ENCODE measurements at places on chromosomes 7 and 10.
A peak's percentile ranks its signal among the peaks of the same experiment; 100 is the strongest.

- DNase-seq = no peak
These were observed 37.7 kb downstream of the EBF3 start for GRCh38 chr10:129926066-129927055.

DNA sequence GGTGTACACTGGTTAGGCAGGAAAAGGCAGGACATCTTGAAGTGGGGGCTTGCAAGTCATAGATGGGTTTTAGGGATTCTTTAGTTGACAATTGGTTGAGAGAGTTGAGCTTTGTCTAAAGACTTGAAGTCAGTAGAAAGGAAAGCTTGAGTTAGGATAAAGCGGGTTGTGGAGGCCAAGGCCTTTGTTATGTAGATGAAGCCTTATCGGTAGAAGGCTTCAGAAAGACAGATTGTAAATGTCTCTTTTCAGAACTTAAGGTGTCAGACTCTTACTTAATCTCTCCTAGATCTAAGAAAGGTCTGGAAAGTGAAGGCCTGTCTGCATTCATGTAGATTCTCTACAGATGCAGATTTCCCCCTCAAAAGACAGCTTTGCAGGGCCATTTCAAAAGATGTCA lies 177.4 kb downstream of the HECW1 start:
- DNase-seq = no peak

- DNase-seq = no peak
These were observed 311.0 kb upstream of the IMMP2L start for GRCh38 chr7:111873326-111873646.

DNA sequence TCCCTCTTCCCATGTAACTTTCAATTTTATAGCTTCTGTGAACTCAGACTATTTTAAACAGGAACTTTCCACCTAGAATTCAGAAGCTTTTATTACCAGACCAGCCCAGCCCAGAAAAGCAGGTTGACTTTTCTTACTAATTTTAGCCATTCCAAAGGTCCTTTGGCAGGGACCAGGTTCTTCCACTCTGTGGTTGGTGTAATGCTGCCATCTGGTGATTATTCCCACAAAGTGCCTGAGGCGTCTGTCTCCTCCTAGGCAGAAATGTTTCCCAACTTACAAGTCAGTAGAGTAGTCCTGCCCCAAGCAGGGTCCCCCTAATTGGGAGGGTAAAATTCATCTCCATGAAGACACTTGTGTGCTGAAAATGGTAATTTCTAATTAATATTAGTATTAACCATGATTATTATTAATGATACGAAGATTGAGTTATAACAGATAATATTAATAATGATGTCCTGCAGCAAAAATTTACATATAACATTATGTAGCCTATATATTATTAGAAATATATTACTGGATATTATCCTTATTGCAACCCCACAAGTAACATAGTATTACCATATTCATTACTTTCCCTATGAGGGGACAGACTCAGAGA lies 53.0 kb upstream of the PPP1R17 start:
- peak; percentile 20 for DNase-seq

DNA sequence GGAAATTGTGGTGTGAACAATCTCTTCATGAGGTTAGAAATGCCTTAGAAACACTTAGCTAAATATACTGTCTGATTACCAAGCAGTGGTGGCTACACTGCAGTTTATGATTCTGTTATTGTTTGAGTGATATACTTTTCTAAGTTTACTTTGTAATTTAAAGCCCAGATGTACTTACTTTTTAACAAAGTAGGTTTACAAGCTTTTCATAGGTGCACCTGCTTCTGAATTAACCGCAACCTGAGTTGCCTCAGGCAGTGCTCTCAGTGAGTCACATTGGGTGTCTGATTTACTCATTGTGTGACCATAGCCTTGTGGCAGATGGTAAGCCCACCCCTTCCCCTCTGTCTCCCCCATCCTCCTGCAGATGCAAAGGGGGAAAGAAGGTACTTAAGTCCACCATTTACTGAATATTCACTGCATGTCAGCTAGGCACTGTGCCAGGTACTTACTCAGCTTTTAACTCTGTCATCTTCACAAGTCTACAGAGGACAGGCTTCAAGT lies 9.0 kb downstream of the MTURN start:
- DNase-seq = no peak

- no peak for DNase-seq
These were observed 34.3 kb downstream of the LRRC18 start for GRCh38 chr10:48905311-48905710.
